ENCODE measurements at places on chromosomes 4 and X.

DNA sequence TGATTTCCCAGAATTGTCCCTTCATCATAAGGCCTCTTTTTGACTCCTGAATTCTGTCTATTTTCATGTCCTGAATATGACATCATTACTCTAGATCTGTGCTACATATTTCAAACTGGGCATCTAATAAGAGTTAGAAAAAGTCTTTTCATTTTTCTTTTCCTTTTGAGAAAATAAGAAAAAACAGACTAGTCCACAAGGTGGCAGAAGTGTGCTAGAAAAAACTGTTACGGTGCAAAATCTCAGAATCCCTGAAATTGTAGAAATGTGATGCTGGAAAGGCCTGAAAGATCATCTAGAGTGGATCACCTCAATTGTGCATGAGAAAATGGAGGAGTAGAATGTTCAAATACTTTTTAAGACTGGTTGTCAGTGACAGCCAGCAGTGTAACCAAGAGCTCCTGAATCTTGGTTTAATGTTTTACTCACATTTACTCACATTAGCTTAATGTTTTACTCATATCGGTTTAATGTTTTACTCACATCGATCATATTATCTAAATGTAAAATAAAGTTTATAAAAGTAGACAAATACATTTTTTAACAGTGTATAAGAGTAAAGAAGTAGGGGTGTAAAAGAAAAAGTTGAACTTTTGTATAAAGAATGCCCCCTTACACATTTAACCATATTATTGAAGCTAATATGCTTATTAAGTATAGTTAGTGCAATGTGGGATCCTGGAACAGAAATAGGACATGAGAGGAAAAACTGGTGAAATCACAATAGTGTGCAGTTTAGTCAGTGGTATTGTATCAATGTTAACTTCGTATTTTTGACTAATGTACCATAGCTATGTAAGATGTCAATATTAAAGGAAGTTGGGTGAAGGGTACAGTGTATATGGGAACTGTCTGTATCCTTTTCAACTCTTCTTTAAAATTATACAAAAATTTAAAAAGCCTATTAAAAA, 15.2 kb downstream of the ASB11 start:
- no peak for DNase-seq

GRCh38 chrX:41014776-41015360, 70.4 kb upstream of the USP9X start:
- no peak for DNase-seq

DNA sequence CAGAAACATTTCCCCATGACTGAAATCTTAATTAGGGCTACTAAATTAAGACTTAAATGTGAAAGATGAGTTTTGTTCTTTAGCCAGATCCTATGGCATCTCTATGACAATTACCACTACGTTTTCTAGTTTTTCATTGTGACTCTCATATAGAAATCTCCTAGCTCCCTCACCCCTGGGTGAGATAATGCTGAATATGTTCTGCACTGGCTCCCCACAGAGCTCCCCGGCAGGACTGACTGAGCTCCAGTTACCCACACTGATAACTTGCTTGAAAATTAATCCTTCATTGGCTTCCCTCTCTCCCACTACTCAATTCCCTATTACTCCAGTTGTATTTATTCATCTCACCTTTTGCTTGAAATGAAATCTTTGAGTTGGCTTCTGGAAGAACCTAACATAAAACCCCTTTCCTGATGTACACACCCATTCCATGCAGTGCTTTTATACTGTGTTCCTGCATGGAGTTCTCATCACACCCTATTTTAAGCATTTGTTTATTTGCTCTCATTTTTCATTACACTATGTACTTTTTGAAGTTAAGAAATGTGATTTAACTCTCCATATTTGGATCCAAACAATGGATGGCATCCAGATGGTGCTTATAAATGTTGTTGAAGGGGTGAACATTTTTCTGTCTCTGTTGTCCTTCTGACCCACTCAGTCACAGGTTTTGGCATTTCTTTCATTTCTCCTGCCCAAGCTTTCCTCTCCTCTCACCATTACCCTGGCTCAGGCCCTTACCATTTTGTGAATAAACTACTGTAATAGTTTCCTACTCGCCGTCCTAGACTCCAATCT, 623.4 kb downstream of the SPRY1 start:
- DNase-seq: no peak

DNA sequence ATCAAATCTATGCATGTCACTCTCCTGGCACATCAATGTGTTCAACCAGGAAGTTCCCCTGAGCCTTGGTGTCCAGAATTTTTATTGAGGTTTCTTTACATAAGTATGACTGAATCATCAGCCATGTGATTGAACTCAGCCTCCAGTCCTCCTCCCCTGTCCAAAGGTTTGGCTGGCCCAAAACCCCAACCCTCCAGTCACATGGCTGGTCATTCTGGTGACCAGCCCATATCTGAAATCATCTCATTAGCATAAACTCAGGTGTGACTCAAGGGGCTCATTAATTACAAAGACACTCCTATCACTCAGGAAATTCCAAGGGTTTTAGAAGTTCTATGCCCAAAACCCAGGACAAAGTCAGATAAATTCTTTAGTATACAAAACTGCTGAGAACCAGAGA, 20.6 kb upstream of the SUPT20HL2 start:
- no peak for DNase-seq

DNA sequence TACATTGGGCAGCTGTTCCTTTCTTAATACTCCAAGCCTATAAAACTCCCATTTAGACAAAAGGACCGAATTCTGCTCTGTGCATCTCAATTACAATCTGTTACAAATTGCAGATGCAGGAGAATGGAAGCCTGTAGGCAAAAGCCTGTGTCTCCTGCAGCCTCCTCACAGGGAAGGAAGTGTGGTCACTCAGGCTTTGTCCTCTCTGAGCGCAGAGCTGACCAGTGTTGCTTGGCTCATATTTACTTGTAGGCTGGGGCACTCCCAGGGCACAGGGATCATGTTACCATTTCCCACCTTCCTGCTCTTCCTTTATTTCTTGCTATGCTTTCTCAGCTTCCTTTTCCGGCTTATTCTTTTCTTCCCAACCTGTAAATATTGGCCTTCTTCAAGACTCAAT, 15.7 kb downstream of the SUPT20HL2 start:
- DNase-seq: no peak
